Esophagus muscularis mucosa (tissue), 4 donors: ENCODE measurements at places on chromosomes 12 and 14.

GRCh38 chr12:47124451-47124850 is 44.7 kb upstream of the AMIGO2 start:
- H3K36me3 ChIP-seq: no peaks in the 10 kb centered on the region
- H3K27ac ChIP-seq: no peak overlapping the region
- H3K4me1 ChIP-seq: no peaks in the 10 kb centered on the region
- DNase-seq: no peak
- no peak overlapping the region for H3K4me3 ChIP-seq

DNA sequence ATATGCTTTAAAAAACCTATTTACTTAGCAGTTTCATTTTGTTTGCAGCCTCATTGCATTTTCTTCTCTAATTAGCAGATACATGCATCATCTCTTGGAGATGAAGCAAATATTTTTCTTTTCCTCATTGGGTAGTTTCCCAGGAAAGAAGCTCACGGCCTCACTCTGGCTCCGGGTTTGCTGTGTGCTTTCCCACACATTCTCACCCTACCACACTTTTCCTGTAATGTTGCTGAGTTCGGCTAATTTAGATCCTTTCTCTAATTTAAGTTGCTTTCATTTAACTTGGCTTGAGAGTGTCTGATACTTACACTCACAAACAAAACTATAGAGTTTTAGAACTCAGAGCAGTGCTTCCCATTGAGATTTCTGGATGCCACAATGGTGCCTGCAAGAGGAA is 928.2 kb downstream of the NRXN3 start:
- DNase-seq: peak; percentile 42
- H3K27me3 ChIP-seq: no peaks in the 10 kb centered on the region
- H3K36me3 ChIP-seq: no peaks in the 10 kb centered on the region

- H3K27ac ChIP-seq: no peak overlapping the region
- peak; percentile 80 for DNase-seq
- no peak overlapping the region for H3K4me3 ChIP-seq
These were observed 104.6 kb downstream of the EGLN3 start for GRCh38 chr14:33846100-33846824.

- H3K27me3 ChIP-seq: no peaks in the 10 kb centered on the region
- H3K27ac ChIP-seq: peak overlapping the region; percentile 5
- H3K4me1 ChIP-seq: peaks cover 69% of the 10 kb centered on the region
- no peak overlapping the region for H3K4me3 ChIP-seq
- H3K36me3 ChIP-seq: no peaks in the 10 kb centered on the region
- DNase-seq: no peak
These were observed 113.1 kb downstream of the CACNA1C start for GRCh38 chr12:2165927-2166326.

DNA sequence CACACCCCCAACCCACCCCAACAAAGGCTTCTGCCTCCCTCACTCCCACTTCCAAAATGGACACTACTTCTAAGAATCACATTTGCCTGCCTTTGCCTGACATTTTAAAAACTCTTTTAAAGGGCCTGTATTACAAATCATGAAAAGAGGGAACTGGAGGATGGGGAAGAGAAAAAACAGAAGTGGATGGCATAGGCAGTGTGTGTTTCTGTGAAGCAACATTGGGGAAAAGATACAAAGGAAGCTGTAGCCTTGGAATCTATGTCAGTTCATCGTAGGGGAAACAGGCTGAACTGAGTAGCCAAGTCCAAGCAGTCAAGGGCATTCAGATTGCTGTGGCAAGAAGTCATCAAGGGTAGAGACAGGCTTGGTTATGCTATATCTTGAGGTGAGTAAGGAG is 273.9 kb downstream of the BTG1 start:
- DNase-seq: no peak
- no peak overlapping the region for H3K4me3 ChIP-seq
- no peaks in the 10 kb centered on the region for H3K4me1 ChIP-seq
- no peaks in the 10 kb centered on the region for H3K36me3 ChIP-seq
- H3K27ac ChIP-seq: no peak overlapping the region
